ENCODE measurements at places on chromosomes 11 and 22.

DNA sequence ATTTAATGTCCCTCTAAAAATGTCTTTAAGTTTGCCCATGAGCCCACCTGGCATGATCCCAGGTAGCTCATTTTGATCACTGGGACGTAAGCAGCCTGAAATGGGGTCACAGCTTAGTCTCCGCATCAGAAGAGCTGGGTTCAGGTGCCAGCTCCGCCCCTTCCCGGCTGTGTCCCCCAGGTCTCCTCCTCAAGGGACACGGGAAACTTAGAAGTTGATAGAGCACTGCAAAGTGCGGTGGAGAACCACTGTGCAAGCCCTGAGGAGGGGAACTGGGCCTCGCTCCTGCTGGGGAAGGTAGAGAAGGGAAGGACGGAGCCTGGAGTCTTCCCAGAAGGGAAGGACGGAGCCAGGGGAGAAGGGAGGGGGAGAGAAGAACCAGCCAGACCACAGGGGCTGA lies 7.7 kb downstream of the TOM1 start:
- DNase-seq: no peak

DNA sequence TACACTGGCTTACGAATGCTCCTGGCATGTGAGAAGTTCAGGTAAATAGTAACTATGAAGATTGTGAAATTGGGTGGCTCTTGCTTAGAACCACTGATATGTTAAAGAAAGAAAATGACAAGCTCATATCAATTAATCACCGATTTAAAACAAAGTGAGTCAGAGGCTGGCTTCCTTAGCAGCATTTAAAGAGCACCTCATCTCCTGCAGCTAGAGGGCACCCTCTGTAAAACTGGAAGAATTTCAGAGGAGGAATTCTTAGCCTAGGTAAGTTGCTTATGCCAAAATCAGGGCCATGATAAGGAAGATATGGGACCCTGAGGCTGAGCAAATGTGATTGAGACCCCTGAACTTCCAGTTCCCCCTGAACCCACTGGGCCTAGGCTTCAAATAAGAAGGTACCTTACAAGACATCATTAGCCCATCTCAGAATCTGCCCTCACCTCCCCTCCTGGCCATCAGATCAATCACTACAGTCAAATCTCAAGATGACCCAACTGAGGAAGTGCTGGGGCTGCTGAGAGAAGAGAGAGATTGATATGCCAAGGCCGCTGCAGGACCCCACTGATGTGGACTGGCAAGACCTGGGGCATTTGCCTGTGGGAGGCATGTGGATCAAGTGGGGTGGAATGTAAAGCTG lies 8.6 kb upstream of the CD3E start:
- DNase-seq: no peak

DNA sequence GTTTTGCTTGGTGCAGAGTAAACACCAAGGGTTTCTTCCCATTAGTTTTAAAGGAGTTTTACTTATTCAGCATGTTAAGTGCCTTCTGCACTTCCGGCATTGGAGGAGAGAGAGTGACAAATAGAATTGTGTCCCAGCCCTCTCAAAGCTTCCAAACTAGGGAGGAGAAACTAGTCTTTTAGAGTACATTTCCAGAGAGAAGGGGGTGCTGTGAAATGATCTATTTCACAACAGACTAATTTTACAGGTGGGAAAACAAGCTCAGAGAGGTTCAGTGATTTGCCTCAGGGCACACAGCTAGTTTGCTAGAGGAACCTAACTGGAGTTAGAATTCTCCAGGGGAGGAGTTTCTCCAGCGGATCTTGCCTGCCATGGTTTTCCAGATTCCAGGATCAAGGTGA lies 12.6 kb downstream of the MPST start:
- no peak for DNase-seq

DNA sequence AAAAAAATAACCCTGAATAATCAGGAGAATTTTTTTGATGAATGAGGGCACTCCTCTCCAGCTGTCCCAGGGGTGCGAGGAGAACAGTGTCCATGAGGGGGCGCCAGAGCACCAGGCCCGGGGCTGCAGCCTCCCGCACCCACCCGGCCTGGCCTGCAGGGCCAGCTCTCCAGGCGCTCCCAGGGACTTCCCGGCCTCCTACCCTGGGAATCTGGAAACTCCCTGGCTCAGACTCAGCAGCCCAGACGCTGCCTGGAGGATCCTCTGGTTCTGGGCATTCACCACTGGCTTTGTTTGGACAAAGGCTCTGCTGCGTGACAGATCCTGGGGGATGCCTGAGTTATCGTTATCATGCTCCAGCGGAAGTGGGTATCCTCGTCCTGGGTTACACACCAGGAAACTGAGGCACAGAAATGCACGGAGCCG lies 31.0 kb downstream of the MCM5 start:
- DNase-seq: peak; percentile 59

- no peak for DNase-seq
Measured at GRCh38 chr22:46561435-46561905, 24.1 kb upstream of the CELSR1 start.

GRCh38 chr22:44554411-44554810 lies 56.4 kb upstream of the RTL6 start:
- no peak for DNase-seq

GRCh38 chr22:49995361-49996118 lies 17.0 kb downstream of the IL17REL start:
- DNase-seq: no peak
